ENCODE measurements at places on chromosomes 1 and 21.

- DNase-seq: no peak
These were observed 633.5 kb downstream of the KIF26B start for GRCh38 chr1:245788269-245788668.

DNA sequence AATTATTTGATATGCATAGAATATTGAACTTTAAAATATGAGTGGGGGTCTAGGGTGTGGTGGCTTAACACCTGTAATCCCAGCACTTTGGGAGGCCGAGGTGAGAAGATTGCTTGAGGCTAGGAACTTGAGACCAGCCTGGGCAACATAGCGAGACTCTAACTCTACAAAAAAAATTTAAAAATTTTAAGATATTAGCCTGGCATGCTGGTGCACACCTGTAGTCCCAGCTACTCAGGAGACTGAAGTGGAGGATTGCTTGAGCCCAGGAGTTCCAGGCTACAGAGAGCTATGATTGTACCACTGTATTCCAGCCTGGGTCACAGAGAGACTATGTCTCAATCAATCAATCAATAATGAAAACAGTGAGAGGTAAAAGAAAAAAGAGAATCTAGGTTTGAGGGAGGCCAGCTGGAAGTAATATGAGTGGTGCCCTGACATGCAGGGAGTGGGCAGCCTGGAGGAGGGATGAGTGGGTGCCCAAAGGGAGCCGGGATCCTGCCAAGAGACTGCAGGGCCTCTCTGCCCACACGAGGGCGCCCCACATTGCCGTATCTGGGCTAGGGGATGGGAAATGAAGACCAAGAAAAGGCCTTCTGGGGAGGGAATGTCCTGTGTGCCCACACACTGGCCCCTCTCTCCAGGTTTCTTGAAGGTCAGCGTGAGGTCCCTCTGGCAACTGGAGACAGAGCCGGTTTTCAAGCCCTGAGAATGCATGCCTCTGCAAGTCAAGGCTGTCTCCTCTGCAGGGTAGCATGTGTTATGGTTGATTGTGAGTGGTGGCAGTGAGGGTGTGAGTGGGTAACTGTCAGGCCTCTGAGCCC, 93.9 kb upstream of the PPM1J start:
- peak; percentile 62 for DNase-seq

- DNase-seq: no peak
These were observed 8.4 kb downstream of the UBASH3A start for GRCh38 chr21:42411891-42412635.

DNA sequence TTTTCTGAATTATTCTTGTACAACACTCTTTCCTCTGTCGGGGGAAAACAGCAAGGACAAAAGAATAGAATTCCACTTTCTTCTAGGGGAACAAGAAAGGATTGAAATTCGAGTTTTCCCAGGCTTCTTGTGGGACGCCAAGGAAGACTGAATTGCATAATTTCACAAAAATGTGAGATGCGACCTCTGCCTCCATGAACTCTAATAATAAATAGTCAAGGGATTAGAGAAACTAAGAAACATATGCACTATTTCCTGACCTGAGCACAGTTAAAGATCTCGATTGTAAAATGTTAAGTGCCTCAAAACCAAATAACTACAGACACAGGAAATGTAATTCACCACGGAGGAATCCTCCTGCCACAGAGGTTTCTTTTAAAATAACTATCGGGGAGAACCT, 117.3 kb upstream of the MARK1 start:
- DNase-seq: no peak

GRCh38 chr1:14598007-14598497, 433 bp upstream of the KAZN start:
- no peak for DNase-seq

GRCh38 chr1:26278303-26278702, 1.6 kb upstream of the SH3BGRL3 start:
- no peak for DNase-seq

DNA sequence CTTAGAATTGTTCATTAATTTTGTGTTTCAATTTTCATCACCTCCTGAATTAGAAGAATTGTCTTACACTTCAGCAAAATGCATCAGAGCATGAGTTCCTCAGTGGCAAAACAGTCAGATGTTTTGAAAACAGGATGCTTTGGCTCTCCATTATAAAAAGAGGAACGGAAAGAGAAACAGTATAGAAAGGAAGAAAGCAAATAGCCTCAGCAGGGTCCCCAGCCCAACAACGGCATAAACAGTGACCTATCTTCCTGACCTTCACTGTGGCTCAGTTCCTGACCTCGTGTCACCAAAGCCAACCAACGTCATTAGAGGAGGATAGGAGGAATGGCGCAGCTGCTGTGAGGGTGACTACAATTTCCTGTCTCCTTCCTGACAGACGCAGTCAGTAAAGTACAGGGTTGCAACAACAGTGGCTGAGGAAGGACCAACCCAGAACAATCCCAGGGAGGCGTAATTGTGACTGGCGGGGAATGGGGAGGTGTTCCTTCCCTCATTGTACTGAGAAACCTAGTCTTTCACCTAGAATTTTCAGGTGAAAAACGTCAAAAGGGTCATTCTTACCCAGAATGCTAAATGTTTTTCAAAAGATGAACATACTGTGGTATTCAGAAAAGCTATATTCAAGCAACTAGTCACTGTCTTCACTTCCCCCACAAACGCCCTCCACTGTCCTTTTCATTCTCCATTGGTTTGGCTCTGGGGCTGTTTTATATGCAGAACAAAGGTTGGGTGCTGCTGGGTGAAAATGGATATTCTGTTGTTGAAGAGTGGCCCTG, 197.9 kb upstream of the SGIP1 start:
- no peak for DNase-seq

DNA sequence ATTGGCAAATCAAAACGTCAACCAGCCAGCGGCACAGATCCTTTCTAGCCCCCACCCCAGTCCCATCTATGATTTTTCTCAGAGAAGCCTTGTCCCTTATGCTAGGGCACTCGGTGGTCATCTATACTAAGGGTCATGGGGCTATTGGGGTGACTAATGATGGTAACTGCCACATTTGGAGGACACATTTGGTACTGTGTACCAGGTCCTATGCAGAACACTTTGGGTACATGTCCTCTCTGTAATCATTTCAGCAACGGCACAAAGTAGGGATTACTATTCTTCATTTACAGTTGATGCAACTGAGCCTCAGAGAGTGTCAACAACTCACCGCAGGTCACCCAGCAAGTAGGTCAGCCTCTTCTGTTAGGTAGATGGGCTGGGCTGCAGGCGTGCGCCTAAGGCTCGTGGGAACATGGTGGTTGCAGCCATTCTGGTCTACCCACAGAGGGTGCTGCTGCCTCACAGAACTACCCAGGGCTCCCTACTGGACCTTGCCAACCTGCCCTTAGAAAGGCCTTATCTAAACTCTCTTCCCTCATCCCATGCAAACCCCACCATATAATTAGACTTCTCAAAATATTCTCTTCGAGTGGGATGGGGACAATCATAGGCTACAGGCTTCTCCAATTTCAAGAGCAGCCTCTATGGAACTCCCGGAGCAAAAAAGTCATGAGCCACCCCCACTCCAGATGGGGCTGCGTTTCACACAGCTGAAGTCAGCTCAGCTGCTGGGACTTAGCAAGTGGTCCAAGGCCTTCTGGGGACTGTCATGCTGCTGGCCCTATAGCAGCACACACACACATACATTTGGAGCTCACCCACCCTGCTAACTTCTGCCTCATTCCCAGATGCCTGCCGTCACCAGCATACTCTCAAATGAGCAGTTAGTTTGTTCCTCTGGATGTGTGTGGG, 5.8 kb upstream of the SDHB start:
- peak; percentile 61 for DNase-seq

DNA sequence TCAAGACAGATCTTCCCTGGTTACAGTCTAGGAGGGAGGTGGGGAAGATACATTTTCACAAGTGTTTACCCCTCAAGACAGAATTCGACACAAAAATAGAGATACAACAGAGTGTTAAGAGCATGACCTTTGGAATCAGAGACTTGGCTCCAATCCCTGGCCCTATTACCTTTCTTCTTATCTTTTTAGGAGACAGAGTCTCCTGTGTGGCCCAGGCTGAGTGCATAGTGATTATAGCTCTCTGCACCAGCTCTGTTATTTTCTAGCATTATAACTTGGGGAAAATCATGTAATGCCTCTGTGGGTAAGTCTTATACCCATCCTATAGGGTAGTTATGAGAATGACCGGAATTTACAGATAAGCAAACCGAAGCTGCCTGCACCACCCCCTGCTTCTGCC, 9.8 kb downstream of the NIPAL3 start:
- DNase-seq: no peak

DNA sequence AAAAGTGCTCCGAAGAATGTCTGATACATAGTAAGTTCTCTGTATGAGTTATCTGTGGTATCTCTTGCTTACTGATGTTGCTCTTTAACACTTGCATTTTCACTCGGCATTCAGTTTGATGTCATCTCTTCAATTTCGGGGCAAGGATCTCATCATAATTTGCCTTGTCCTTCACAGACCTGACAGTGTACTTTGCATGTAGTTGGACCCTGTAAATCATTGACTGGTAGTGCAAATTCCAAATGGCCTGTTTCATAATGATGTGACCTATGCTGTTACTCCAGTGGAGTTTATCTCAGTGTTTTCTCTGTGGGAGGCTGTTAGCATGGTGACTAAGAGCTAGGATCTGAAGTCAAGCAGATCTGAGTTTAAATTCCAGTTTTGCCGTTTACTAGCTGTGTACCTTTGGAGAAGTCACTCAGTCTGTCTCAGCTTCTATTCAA, 34.2 kb upstream of the ABCD3 start:
- no peak for DNase-seq

- peak; percentile 13 for DNase-seq
These were observed 78.0 kb downstream of the HIVEP3 start for GRCh38 chr1:41840592-41841246.

GRCh38 chr1:177270863-177271262, 100.1 kb downstream of the BRINP2 start:
- DNase-seq: no peak

DNA sequence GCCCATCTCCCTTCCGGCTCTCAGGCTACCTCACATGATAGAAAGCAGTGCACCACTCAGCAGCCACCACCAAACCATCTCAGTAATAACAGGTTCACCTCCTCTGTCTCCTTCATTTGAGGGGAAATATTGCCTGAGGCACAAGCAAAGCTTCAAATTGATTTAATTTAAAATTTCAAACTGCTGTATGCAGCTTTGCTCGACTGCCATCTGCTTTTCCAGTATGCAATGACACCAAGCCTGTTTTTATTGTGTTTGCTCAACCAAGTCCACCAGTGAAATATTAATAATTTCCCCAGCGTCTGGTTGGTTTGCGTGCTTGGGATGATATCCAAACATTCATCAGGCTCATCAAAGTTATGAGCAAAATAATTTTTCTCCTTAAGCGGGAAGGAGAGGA, 552.4 kb upstream of the DAB1 start:
- no peak for DNase-seq

- no peak for DNase-seq
These were observed 825.9 kb downstream of the PLA2G4A start for GRCh38 chr1:187654635-187655034.

DNA sequence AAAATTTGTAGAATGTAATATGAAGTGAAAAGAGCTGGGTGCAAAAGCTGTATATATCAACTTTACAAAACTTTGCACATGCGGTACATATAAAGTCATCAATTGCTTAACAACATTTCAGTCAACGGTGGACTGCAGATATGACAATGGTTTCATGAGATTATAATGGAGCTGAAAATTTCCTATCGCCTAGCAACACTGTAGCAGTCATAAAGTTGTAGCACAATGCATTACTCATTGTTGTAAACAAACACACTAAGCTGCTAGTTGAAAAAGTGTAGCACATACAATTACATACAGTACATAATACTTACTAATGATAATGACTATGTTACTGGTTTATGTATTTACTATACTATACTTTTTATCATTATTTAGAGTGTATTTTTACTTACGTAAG, 64.0 kb downstream of the RGS7 start:
- DNase-seq: no peak

DNA sequence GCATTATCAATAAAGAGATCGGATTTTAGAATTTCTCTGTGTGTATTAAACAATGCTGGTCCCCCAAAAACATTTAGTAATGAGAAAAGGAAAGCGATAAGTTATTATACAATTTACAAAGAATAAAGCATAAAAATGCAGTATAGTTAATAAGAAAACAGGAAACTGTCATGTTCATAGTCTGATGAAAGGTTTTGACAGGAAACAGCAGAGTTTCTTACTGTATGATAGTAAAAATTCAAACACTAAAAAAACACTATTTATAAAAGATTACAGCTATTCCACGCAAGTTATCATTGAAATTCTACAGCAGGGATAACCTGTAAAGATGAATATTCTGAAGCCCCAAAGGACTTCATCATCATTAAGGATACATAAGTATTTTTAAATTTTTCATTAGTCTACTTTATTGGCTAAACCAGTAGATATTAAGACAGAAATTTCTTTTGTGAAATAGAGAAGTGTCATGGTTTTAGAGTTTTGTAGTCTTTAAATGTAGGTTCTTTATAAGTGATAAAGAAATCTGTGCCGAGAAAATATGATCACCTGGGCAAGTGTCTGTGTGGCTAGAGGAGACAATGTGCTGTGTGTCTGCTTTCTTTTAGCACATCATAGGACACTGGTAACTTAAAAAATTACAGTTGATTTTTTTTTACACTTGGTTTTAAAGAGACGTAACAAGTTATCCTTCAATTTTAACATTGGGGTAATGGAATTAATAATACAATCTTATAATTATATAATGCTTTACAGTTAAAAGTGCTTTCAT, 49.7 kb upstream of the GFI1 start:
- no peak for DNase-seq

DNA sequence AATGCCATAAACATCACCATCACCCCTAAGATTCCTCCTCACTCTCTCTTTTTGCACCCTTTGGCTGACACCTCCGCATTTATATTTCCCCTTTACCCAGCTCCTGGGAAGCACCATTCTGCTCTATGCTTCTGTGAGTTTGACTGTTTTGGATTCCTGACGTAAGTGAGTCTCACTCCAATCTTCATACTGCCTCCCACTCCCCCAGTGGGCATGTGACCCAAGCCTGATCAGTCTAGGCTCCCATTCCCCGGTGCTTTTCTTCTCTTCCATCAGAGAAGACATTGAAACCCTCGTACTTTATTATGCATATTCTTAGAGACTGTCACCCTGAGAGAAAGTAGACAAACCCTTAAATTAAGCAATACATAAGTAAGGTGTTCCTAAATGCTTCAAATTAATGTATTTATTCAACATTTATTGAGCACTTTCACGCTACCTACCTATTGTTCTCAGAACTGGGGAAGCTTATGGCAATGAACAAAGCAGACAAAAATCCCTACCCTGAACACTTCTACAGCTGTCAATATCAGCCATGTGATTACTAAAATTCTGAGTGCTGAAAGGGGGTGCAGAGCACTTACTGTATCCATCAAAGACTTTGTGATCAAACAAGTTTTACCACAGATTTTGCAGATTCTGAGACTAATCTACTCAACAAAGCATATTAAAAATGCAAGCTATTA, 43.4 kb upstream of the DIPK1A start:
- no peak for DNase-seq

- no peak for DNase-seq
These were observed 54.3 kb upstream of the CD1D start for GRCh38 chr1:158126425-158126824.

- no peak for DNase-seq
These were observed 159.2 kb downstream of the GALNT2 start for GRCh38 chr1:230226007-230226800.

GRCh38 chr1:248758352-248758751, 2.8 kb upstream of the LYPD8 start:
- no peak for DNase-seq
